ENCODE measurements at places on chromosomes 11 and 22.

DNA sequence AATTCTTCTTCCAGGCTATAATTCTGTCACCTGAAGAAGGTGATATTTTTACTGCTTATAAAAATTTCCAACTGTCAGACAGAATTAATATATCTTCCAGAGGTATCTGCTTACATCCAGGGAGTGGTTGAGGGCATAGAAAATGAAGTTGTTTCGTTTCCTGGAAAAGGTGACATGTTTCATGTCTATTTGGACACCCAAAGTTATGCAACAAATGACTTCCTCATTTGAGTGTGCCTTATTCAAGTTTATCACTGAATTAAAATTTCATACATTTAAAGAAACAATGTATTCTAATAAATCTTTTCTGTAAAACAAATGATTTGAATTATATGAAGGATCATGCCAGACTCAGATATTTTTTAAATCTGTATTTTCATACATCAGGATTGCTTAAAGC is 8.5 kb upstream of the GRAMD1B start:
- no peak for DNase-seq

DNA sequence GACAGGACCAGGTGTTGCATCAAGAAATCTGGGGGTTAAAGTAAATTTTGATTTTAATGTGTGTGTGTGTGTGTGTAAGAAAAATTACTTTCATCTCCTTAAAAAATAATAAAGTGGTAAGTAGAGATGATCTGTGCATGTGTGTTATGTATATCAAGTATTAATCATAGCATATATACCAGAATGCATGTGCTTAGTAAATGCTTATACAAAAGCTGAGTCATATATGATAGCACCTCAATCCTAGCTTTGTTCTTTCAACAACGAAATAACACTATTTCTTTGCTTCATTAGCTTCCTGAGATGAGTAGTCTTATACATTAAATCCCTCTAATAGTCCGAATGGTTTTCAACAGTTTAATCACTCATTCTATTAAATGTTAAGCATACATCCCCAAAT is 899.6 kb upstream of the ANO3 start:
- no peak for DNase-seq

DNA sequence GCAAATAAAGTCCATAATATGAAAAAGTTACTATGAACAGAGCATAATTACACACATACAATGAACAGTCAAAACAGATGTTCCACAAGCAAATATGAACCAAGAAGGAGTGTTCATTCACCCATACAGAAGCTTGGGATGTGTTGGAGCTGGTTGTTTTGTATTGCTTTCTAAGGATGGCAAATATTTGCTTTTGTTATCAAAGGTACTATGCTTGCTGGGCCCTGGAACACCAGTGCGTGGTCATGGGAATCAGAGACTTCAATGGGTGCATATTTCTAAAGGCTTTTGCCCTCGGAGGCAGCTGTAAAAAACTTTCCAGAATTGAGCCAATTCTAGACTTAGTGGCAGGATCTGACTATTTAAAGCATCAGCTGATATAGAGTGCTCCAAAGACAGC is 85.1 kb downstream of the BARX2 start:
- no peak for DNase-seq

DNA sequence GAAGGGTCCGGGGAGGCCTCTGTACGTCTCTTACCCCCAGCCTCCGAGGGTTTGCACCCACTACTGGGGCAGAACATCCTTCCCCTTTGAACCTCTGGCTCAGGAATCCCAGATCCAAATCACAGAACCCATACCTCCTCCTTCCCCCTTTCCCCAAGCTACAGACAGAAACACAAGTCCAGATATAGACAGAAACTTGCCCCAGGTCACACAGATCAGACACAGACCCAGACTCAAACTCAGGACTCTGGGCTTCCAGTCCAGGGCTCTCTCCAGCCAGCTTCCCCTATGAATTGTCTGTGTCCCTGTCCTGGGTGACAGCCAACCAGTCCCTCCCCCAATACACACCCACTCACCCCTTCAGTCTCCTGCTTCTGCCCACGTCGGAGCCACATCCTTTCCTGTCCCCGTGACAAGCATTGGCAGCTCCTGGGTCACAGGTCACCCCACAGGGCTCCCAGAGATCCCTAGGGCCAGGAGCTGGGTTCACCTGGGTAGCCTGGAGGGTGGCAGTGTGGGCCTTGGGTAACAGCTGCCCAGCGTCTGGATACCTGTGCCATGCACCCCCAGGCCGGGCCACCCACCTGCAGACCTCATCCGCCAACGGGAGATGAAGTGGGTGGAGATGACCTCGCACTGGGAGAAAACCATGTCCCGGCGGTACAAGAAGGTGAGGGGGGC is 772 bp downstream of the TBC1D10C start:
- DNase-seq: no peak

GRCh38 chr11:119339589-119340334 is 921 bp downstream of the C1QTNF5 start:
- DNase-seq: no peak

DNA sequence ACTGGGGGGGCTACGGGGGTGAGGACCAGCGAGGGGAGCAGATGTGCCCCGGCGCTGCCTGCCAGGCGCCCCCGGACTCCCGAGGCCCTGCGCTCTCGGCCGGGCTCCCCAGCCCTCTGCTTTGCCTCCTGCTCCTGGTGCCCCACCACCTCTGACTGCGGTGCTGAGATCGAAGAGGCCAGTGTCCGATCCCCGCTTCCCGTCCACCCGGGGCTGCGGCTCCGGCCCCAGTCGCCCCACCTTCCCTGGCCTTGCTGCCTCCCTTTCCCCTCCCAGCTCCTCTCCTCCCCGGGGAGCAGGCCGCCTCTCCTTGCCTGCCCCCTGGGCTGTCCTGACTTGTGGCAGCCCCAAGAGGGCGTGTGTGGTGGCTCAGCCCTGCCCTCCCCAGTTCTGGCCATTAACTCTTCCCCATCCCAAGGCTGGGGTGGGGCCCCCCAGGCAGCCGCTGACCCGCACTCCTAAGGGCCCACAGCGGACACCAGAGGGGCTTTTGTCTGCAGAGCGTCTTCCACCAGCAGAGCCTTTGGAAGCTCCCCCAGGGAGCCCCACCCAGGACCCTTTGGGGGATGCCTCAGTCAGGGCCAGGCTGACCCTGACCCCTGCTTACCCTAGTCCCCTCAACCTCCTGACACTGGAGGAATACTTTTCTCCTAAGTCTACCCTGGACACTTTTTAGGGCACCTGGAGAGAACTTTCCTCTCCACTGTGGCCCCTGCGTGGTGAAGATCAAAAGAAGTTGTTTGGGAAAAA is 16.6 kb downstream of the RTN4RL2 start:
- no peak for DNase-seq

- DNase-seq: no peak
Observed at GRCh38 chr11:46431211-46431610, 39.6 kb upstream of the CHRM4 start.

GRCh38 chr11:124938206-124938765 is 2.4 kb upstream of the HEPACAM start:
- no peak for DNase-seq

GRCh38 chr11:63826471-63827190 is 12.3 kb upstream of the MARK2 start:
- no peak for DNase-seq

DNA sequence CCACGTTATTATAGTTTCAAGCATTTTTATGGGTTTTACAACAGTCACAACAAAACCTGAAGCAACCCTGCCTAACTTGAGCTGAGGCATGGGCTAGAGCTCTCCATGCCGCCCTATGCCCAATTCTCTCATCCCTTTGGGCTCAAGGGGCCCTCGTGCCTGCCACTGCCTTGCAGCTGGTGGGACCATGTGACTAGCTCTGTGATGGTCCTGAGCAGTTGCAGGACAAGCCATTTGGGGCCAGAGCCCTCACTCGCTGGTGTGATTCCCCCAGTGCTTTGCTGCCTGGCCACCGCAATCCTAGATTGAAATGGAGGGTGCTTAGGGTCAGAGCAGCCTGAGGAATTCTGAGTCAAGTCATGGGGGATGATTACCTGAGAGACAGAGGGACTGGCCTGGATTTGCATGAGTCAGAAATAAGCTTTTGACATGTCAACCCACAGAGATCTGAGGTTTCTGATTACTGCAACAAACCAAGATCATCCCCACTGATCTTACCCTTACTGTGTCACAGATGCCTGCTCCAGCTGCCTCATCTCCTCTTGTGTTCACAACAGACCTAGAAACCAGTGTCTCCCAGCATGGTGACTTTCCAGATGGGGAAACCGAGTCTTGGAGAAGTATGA is 323.7 kb downstream of the BRD1 start:
- no peak for DNase-seq

DNA sequence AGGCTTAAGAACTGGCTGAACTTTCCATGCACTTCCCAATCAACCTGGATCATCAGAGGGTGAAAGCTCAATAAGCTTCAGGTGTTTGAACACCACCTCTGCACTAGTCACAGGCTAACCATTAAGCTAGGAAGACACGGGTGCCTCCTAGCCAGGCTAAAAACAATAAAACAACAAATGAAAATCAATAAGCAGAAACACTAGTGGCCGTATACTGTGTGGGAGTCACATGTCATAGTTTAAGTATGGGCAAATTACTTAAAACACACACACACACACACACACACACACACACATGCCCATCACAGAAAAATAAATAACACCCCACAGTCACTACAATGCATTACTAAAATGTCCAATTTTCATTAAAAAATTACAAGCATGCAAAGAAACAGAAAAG is 85.2 kb downstream of the APOL5 start:
- DNase-seq: no peak

- no peak for DNase-seq
Observed at GRCh38 chr11:126899961-126900748, 100.4 kb downstream of the KIRREL3 start.

- DNase-seq: no peak
Observed at GRCh38 chr22:21861264-21861848, 6.1 kb downstream of the MAPK1 start.

DNA sequence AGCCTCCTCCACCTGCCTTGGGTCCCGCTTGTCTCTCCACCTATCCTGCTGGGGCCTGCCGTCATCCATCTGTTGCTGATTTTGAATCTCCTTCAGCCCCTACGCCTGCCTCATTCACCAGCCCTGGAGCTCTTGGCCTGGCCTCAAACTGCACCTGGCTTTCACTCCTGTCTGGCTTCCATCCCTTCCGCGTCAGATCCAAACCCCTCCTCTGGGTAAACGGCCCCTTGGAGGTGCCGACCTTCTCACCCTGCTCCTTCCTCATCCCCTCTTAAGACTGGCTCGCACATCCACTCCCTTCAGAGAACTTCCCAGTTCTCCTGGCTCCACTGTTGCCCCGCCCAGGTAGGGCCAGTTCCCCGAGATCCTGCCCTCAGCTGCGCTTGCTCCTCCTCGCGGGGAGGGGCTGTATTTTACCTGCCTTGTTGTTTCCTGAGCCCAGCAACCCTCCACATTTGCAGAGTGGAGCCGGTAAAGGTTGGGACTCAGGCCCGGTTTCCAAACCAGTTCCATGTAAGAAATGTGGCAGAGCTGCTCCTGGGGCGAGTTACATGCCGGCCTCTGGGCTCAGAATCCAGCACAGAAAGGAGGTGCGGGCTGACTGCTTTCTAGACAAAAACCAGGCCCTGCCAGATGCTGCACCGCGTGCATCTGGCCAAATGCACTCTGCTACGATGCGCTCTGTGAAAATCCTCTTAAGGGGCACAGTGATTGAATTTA is 13.9 kb upstream of the SHANK2 start:
- no peak for DNase-seq

DNA sequence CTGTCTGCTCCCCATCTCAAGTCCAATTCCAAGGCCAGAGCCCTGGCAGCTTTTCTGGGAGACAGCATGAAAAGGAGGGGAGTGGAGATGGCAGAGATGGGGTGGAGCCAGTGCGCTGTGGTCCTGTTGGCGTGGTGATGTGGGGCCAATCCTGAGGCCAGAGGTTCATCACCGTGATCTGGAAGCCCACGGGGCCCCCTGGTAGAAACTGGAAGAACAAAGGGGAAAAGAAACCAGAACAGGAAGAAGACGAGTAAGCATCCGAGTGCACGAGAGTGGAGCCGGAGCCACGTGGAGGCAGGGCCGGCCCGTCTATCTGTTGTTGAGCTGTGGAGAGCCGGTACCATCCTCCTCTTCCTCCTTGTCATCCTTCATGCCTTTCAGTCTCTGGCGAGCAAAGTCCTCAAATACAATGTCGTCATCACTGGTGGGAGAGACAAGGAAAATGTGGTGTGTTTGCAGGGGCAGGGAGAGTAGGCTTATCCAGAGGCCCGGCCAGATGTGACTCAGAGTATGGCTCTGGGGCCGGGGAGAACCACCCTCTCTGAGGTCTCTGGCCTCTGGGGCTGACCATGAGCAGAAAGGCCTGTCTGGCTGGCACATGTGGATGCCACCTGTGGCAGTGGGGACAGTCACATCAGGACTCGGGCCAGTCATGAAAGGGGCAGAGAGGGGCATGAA is 25.4 kb downstream of the TPBGL start:
- DNase-seq: no peak
